ENCODE measurements at places on chromosomes 2 and 18.

- DNase-seq, result no peak
Observed at GRCh38 chr18:49028801-49029506, 78.2 kb upstream of the SMAD7 start.

DNA sequence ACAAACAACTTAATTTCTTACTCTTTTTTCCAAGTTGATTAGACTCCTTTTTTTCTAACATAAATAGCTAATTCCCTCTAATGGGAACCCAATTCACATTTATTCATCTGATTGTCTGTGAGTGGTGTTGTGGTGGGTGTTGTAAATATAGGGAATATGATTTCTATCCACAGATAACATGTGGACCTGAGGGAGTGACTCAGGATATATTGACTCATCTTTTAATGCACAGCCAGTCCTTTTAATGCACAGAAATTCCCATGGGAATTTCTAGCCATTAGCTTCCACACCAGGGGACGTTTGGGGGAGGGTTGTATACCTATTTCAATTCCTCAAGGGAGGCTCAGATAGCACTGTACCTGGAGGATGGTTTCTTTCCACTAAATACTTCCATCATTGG lies 1339.6 kb upstream of the LRRTM1 start:
- DNase-seq, result no peak

- DNase-seq, result no peak
Observed at GRCh38 chr2:218882866-218883366, 2.3 kb downstream of the WNT10A start.

DNA sequence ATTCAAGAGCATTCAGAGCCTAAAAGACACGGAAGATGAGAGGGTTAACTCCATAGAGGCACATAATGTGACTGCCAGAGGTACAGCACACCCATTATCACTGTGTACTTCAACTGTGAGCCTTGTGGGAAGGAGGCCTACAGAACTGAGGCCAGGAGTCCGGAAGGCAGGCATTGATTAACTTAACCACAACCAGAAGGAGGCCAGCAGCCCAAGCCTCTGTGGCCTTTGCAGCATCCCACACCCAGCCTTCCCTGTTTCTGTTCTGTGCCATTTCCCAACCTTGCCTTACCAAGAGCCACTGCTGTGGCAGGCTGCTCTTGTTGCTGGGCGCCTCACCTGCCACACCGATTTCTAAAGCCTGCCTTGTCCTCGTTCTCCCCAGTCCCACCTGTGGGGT lies 27.2 kb downstream of the SIGLEC15 start:
- no peak for DNase-seq

GRCh38 chr18:76379226-76380126 lies 115.6 kb downstream of the ZNF516 start:
- DNase-seq, result no peak

GRCh38 chr2:41955316-41956043 lies 92.3 kb upstream of the PKDCC start:
- DNase-seq, result no peak

GRCh38 chr2:237000481-237000880 lies 85.2 kb upstream of the COPS8 start:
- DNase-seq, result no peak

DNA sequence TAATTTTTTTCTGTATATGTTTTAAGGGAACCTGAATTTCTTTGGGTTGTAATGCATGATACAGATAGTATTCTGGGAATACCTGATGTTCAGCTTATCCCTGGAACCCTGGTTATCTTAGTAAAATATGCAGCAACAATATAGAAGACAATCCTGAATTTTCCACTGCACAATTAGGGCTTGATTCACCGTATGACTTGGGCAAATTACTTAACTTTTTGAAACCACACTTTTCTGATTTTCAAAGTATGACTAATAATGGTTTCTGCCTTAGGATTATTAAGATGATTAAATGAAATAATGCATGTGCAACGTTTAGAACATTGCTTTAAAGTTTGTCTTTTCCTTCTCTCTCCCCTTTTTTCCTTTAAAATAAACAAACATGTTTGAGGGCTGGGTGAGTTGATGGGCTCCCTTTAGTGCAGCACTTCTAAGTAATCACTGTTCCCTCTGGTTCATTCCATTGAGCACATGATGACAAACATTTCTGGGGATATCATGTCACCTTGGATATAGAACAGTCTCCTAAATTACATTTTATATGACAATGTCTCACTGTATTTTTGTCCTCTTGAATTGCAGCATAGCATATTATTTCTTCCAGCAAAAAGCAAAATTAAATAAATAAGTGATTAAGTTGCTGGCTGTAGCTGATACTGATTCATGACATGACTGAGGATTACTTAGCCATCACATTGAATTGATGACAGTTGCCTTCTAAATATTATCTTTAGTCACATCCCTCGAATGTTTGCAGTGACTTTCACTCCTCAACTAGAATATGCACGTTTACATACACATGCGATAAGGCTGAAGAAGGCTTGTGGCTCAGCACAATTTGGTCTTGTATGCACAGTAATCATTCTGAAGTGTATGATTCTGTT lies 254.5 kb downstream of the NEDD4L start:
- DNase-seq, result no peak

DNA sequence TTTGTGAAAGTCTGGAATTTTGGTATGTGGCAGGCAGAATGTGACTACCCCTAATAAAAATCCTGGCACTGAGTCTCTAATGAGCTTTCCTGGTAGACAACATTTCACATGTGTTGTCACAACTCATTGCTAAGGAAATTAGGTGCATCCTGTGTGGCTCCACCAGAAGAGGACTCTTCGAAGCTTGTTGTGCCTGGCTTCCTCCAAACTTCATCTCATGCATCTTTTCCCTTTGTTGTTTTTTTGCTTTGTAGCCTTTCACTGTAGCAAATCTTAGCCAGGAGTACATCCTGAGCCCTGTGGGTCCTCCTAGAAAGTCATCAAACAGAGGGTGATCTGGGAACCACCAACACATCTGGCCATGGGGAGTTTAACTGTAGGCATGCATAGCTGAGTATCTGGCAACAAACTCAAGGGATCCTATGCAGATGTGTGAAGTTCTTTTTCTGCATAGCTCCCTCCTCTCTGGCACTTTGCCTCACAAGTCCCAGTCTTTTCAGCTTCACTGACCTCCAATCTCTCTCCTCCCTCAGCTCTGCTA lies 42.1 kb upstream of the SERTAD2 start:
- DNase-seq, result no peak
